ENCODE measurements at places on chromosomes 1 and 21.

GRCh38 chr1:231878737-231879136 lies 252.1 kb downstream of the DISC1 start:
- DNase-seq = no peak

DNA sequence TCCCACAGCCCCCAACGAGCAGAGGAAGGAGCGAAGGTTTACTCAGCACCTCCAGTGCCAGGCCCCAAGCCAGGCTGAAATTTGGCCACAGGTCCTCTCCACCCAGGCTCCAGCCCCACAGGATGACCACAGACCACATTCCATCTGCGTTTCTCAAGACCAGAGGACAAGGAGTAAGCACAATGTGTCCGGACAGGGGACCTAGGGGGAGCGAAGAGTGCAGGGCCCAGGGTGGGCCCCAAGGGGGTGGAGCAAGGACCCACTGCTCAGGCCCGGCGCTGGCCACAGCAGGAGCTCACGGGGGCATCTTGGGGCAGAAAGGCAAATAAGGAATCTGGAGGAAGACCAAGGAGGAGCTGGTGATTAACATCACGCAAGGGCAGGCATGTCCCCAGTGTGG lies 100.5 kb downstream of the NPHP4 start:
- DNase-seq = no peak

- DNase-seq = no peak
These were observed 71.4 kb upstream of the ESRRG start for GRCh38 chr1:216794586-216794985.

GRCh38 chr1:10677491-10678391 lies 118.7 kb downstream of the CASZ1 start:
- DNase-seq = no peak

GRCh38 chr1:240486611-240487010 lies 125.3 kb downstream of the GREM2 start:
- no peak for DNase-seq

DNA sequence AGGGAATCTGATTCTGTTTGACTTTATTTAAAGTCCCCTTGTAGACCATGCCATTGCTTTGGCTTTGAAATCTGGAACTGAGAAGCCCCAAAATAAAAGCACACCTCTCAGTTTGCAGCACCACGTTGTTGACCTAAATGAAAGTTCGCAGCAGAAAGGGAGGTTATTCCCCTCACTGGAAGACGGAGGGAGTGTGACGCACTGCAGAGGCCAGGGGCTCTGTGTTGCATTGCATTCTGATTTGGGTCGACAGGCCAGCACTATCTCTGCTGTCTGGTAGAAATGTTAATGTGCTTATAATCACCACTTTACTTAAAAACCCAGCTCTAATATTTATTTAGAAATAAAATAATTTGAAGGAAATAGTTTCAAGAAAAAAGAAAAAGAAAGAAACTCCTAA lies 675.2 kb upstream of the NR5A2 start:
- DNase-seq = no peak

DNA sequence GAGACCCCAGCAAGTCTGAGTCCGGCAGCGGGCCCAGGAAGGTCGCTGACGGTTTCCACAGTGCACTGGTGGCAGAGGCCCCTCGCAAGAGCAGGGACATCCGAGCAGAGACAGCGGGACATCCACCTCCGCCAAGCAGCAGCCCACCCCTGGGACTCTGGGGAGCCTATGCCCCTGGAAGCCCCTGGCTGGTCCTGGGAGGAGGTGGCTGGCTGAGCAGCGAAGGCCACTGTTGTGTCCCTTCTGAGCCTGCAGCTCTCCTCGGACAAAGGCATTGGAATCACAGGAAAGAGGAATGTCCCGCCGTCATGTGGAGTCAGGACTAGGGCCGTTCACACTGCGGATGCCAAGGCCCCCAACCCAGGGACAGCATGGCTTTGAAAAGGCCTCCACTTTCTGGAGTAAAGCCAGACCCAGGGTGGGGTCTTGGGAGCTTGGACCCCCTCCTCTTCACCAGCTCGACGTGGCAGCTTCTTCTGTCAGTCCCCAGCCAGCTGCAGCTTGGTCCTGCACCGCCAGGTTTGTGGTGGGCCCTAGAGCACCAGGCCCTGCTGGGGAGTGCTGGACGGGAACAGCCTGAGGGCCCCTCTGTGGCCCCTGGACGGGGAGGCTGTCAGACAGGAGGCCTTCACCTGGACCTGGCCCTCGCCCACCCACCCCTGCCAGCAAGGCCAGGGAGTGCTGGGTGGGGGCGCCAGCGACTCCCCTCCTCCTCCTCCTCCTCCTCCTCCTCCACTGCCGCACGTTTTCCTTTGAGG lies 1.4 kb downstream of the MEGF6 start:
- no peak for DNase-seq

DNA sequence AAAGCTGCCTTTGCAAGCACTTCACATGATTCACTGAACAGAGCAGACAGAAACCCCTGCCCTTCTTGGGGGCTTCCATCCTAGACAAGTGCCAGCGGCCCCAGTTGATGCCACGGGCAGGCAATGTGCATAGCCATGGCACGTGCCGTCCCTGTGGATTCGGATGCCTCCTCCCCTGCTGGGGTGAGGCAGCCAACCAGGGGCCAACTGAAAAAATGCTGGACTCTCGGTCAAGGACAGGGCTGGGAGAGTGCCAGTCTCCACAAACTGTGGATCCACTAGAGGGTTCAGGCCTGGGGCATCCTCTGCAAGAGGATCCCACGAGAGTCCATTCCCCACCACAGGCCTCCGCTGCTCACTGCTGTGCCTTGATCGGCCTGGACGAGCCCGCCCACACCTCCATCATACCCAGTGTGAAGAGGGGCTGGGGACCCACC lies 3.8 kb downstream of the JMJD4 start:
- no peak for DNase-seq

DNA sequence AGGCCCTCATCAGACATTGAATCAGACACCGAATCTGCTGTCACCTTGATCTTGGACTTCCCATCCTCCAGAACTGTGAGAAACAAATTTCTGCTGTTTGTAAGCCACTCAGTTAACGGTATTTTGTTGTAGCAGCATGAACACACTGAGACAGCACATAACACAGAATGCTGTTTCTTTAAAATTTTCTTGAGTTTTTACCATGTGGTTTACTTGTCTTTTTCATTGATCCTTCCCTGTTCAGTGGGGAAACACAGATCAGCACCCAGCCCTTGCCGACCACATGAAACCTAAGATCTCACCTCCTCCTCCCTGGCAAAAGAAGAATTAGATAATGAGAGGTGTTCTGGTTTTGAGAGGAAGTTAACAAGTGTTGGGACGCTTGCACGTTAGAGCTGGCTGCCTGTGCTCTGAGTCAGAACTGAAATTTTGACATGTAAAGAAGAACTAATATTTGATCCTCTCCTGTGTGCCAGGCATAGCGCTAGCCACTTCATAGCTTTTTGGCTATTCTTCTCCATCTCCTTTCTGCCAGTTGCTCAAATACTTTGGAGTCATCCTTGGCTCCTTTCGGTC lies 179.6 kb downstream of the DHRS3 start:
- DNase-seq = peak; percentile 16

- no peak for DNase-seq
These were observed 30.5 kb downstream of the GPR161 start for GRCh38 chr1:168106274-168106673.

DNA sequence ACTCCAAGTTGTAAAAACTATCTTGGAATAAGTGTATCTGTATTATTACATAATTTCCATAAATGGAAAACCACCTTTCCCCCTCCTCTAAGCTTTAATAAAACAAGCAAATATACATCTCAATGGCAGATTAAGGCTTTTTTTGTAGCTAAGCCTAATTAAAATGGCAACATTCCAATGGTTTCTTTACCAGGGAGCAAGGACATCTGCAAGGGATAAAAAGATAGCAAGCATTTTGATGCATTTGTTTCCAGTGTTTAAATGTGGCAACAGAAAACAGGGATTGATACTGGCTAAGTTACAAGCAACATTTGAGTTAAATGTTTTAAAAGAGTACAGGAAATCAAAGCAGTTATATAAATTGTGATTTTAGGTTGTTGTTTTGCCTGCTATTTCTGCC lies 1012.7 kb downstream of the ADGRL2 start:
- no peak for DNase-seq
